ENCODE measurements at places on chromosomes 4 and X.

- no peak for DNase-seq
Measured at GRCh38 chr4:76874176-76874575, 23.8 kb downstream of the SOWAHB start.

DNA sequence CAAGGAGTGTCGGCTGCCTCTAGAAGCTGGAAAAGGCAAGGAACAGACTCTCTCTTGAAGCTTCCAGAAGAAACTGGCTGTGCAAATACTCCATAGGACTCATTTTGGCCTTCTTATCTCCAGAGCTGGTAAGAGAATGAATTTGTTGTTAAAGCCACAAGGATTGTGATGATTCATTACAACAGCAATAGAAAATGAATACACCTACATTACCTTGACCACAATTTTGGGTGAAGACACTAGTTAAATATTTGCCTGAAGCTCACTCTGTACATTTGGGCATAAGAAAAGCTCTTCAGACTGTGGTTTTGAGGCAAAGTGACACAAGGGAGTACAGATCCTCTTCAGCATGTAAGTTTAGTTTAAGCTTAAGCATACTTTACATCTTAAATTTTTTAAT, 134.5 kb upstream of the TLL1 start:
- DNase-seq = no peak

GRCh38 chr4:53040851-53041250, 178.7 kb downstream of the RASL11B start:
- no peak for DNase-seq

- DNase-seq = peak; percentile 49
Measured at GRCh38 chr4:3613967-3614730, 81.9 kb upstream of the LRPAP1 start.

GRCh38 chr4:101232074-101232776, 115.1 kb downstream of the PPP3CA start:
- peak; percentile 83 for DNase-seq

DNA sequence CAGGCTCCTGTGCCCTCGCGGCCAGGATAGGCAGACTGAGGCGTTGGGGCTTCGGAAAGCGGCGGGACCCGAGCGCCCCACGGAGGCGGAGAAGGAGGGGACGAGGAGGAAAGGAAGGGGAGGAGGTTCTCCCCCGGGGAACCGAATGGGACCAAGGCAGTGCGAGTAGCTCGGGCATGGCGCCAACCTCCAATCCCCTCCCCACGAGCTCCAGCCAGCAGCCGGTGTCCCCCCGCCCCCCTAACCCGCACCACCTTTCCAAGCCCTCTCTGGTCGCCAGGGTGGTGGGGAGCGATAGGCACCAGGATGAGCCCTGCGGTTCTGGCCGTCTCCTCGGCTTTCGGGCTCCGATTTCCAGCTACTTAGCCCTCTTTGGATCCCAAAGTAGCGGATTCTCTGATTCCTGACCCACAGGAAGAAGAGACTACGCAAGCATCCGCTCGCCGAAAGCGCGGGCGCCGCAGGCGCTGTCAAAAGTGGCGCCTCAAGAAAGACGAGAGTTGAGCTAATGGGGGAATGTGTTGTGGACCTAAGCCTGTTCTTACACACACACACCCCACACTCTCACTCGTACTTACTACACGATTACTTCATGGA, 15.2 kb upstream of the ZIC3 start:
- no peak for DNase-seq

- no peak for DNase-seq
Measured at GRCh38 chr4:10743357-10743756, 58.8 kb upstream of the CLNK start.

Data from cardiac muscle cell (in vitro differentiated cells and primary cell).